ENCODE measurements at places on chromosomes 7 and 10. TPM values are rescaled to one million over a fixed set of nuclear protein-coding genes. Genes with fewer than 3 reads are reported as not detected.

MMP21 gene
- total RNA-seq = 0.41 TPM

PILRA gene
- total RNA-seq = 1.1 TPM

PON1 gene
- total RNA-seq = not detected

NAT16 gene
- not detected for total RNA-seq

KMT2C gene
- 97.7 TPM for total RNA-seq

PRLHR gene
- not detected for total RNA-seq

LIPN gene
- total RNA-seq = not detected

POLR2J2 gene
- total RNA-seq = 6.9 TPM

SLC4A2 gene
- total RNA-seq = 52.6 TPM

SEPTIN7 gene
- total RNA-seq = 362 TPM

HMX2 gene
- not detected for total RNA-seq

EN2 gene
- not detected for total RNA-seq

SFRP4 gene
- 49.5 TPM for total RNA-seq

CALY gene
- total RNA-seq = not detected

NODAL gene
- 0.92 TPM for total RNA-seq

ENTPD1 gene
- total RNA-seq = 33.5 TPM

CPA4 gene
- total RNA-seq = 2.4 TPM

ADAM12 gene
- total RNA-seq = 24.7 TPM

UBE2H gene
- total RNA-seq = 101 TPM

PPRC1 gene
- 14.6 TPM for total RNA-seq

HOXA6 gene
- not detected for total RNA-seq

NPTX2 gene
- total RNA-seq = 4.3 TPM

TRPV6 gene
- total RNA-seq = 0.82 TPM

ANKRD1 gene
- total RNA-seq = 123 TPM

CTTNBP2 gene
- total RNA-seq = 13.1 TPM

KLF14 gene
- 1.1 TPM for total RNA-seq

MMD2 gene
- not detected for total RNA-seq

COL28A1 gene
- 8.1 TPM for total RNA-seq

DLD gene
- total RNA-seq = 173 TPM

Measured in tongue (tissue), 3 donors.